ENCODE measurements at places on chromosomes 6 and 20. TPM values are rescaled to one million over a fixed set of nuclear protein-coding genes. Genes with fewer than 3 reads are reported as not detected.

Gene CLVS2
- total RNA-seq, result not detected

Gene EBF4
- 12.8 TPM for total RNA-seq

Gene PHACTR2
- 295 TPM for total RNA-seq

Gene PROKR2
- not detected for total RNA-seq

Gene LIME1
- 9.4 TPM for total RNA-seq

Gene SLC17A2
- total RNA-seq, result not detected

Gene GSTA3
- total RNA-seq, result not detected

DNA sequence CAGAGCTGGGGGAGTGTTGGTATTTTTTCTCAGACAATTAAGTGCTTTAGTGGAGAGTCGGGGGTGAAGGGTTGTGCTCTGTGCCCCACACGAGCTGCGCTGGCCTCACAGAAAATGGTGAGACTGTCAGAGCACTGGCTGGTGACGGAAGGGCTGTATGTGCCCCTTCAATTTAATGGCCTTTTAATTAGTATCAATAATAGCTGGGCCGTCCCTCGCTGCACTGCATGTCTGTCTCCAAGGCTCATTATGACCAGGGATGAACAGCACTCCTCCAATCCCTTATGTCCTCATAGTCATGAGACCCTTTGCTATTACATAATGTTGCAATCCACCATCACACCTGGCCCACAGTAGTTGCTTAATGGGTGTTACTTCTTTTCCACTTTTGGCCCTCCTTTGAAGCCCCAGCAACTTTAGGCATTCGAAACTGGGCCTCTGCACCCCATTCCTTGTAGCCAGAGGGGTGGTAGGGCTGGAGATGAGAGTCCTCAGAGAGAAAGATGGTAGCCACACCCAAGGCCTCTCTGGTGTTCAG lies 9.5 kb upstream of the RALY start:
- no peaks in the 10 kb centered on the region for H3K4me1 ChIP-seq
- no peak for DNase-seq
- no peaks in the 10 kb centered on the region for H3K36me3 ChIP-seq
- H3K27me3 ChIP-seq, result peaks cover 31% of the 10 kb centered on the region

GRCh38 chr6:135935941-135936601 lies 84.6 kb downstream of the PDE7B start:
- H3K36me3 ChIP-seq, result no peaks in the 10 kb centered on the region
- no peak for DNase-seq
- no peak overlapping the region for H3K4me3 ChIP-seq
- peaks cover 35% of the 10 kb centered on the region for H3K4me1 ChIP-seq
- peak overlapping the region; percentile 76 for H3K27ac ChIP-seq
- no peaks in the 10 kb centered on the region for H3K27me3 ChIP-seq

DNA sequence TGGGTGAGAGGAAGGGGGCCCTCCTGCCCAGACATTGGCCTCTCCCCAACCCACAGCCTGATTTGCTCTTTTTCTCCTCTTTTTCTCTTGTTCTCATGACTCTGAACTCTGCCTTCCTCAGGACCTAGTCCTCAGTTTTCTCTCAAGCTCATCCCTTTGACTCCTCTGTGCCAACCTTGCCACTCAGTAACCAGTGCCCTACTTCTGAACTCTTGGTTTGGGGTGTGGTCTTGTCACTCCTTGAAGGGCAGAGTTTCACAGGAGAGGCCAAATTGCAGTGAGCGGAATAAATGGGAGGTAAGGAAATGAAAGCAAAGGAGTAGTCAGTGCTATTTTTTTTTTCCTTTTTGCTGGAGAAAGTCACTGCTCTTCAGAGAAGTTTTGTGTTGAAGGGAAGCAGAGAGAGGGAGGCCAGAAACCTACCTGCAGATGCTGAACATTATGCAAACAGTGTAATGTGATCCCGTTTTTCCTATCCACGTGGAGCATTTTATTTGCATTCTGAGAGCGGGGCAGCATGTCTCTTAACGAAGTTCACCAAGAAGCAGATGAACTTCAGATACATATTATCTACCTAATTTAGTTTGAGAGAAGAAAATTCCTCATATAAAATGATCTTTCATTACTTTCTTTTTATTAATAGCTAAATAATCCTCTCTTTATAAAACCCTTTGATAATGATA lies 26.9 kb downstream of the CFAP61 start:
- H3K4me3 ChIP-seq, result no peak overlapping the region
- H3K4me1 ChIP-seq, result no peaks in the 10 kb centered on the region
- no peak overlapping the region for H3K27ac ChIP-seq
- H3K27me3 ChIP-seq, result peaks cover 61% of the 10 kb centered on the region
- DNase-seq, result no peak
- no peaks in the 10 kb centered on the region for H3K36me3 ChIP-seq

DNA sequence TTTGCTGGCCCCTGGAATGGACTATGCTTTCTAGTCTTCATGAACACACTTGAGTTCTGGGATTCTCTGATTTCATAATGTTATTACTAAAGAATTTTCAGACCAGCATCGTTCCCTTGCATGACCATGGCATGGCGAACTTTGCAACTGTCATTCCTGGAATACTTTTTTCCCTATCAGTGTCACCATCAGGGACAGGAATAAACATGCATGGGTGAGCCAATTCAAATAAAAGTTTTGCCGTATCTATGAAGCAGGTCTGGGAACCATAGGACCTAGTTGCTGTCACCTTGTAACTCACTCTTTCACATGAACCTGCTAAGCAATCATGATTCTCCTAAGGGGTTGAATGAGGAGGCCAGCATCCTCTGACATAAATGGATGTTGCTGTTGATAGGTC lies 68.2 kb upstream of the AGPAT4 start:
- no peak overlapping the region for H3K4me3 ChIP-seq
- no peaks in the 10 kb centered on the region for H3K27me3 ChIP-seq
- no peak for DNase-seq
- H3K36me3 ChIP-seq, result no peaks in the 10 kb centered on the region

- no peaks in the 10 kb centered on the region for H3K4me1 ChIP-seq
- no peak for DNase-seq
- H3K27ac ChIP-seq, result no peak overlapping the region
Measured at GRCh38 chr6:7920425-7920824, 9.8 kb upstream of the TXNDC5 start.

- no peak overlapping the region for H3K4me3 ChIP-seq
- DNase-seq, result no peak
- no peaks in the 10 kb centered on the region for H3K36me3 ChIP-seq
- no peaks in the 10 kb centered on the region for H3K4me1 ChIP-seq
Measured at GRCh38 chr20:62991863-62992262, 14.9 kb downstream of the BHLHE23 start.

DNA sequence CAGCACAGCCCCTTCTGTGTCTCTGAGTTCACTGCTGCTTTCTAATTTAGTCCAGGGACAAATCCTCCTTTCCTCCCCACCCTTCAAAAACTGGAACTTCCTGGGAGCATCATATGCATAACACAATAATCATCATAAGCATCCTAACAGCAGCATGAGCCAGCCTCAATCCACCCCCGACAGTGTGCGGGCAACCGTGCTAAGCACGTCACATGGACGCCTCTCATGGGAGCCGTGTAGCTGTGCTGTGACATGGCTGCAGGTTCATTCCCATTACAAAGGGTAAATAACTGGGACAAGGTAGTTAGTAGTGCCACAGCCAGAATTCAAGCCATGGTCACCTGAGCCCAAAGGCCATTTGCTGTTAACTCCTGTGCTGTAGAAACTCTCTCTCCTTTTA lies 24.5 kb upstream of the ULBP3 start:
- no peak for DNase-seq
- H3K4me3 ChIP-seq, result no peak overlapping the region
- no peaks in the 10 kb centered on the region for H3K36me3 ChIP-seq
- H3K4me1 ChIP-seq, result peaks cover 4% of the 10 kb centered on the region
- H3K27me3 ChIP-seq, result peaks cover 31% of the 10 kb centered on the region
- H3K27ac ChIP-seq, result no peak overlapping the region

DNA sequence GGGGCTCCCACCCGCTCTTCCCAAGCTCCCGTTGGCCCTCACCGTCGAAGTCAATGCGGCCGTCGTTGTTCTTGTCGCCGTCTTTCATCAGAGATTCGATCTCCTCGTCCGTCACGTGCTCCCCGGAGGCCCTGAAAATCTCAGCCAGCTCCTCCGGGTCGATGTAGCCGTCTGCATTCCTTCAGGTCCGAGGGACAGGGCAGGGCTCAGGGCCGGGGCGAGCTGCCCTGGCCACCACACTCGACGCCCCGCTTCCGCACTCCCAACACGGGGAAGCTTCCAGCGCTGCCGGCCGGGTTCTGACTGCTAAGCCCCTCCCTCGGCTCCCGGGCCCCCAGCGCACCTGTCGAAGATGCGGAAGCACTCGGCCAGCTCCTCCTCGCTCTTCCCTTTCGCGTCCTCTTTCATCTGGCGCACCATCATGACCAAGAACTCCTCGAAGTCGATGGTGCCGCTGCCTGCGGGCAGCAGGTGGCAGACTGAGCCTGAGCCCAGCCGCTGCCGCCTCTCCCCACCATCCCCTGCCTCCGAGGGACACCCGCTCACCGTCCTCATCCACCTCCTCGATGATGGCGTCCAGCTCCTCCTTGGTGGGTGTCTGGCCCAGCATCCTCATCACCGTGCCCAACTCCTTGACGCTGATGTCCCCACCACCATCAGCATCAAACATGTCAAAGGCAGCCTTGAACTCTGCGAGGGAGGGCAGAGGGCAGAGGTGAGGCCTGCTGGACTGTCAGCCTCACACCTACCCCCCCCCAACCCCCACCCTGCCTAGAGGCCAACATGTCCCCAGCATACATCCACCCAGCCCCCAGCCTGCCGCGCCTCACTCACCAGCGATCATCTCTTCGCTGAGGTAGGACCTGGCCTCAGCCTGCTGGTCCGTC lies 2.9 kb downstream of the TNNC2 start:
- no peak for DNase-seq
- H3K27me3 ChIP-seq, result no peaks in the 10 kb centered on the region
- peaks cover 37% of the 10 kb centered on the region for H3K4me1 ChIP-seq
- no peaks in the 10 kb centered on the region for H3K36me3 ChIP-seq
- no peak overlapping the region for H3K27ac ChIP-seq

DNA sequence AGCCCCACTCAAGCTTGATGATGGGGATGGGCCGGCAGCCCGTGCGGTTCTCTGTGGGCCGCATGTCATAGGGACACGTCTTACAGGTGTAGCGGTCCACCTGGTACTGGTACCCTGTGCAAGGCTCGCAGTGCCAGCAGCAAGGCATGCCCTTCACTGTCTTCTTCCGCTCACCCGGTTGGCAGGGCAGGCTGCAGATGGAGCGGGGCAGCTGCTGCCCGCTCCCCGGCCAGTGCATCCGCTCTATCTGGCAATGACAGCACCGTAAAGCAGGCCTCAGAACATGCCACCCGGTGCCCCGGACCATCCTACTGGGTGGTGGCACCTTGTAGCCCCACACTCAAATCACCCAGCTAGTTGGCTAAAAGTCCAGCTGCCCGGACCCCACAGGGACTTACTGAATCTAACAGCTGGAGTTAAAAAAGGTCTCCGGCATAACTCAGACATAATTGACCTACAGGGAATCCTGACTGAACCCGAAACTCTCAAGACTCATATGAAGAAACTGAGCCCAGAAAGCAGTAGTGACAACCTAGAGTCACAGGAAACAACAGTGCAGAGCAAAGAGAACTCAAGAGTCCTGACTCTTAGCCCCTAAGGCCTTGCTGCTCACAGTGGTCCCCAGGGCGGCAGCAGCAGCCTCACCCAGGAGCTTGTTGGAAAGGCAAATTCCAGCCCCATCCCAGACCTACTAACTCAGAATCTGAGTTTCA lies 109.4 kb downstream of the GRM4 start:
- DNase-seq, result no peak
- H3K27ac ChIP-seq, result no peak overlapping the region
- no peaks in the 10 kb centered on the region for H3K36me3 ChIP-seq
- peaks cover 18% of the 10 kb centered on the region for H3K27me3 ChIP-seq
- H3K4me3 ChIP-seq, result no peak overlapping the region

All from osteocyte (in vitro differentiated cells).